ENCODE measurements at places on chromosomes 4 and X.

DNA sequence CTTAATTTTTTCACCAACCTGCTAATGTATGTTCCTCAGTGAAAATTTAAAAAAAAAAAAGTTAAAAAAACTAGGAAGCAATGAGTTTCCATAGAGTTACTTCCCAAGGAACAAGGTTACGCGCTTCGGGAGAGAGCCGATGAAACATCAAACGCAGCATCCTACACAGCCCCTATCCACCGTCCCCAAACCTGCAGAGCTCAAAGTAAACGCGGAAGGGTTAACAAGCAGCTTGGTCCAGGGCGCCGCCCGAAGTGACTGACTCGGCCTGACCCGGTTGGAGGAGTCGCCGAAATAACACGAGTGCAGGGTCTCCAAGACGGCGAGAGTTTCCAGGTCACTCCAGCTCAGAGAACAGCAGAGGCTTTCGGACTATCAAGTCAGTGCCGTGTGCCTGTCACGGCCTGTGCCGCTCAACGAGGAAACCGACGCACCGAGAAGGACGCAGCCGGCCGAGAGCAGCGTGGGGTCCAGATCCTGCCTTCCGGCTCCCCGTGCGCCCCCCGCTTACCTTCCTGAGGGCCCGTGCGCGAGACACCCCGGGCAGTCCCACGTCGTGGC is 512 bp downstream of the NOP14 start:
- DNase-seq: no peak

DNA sequence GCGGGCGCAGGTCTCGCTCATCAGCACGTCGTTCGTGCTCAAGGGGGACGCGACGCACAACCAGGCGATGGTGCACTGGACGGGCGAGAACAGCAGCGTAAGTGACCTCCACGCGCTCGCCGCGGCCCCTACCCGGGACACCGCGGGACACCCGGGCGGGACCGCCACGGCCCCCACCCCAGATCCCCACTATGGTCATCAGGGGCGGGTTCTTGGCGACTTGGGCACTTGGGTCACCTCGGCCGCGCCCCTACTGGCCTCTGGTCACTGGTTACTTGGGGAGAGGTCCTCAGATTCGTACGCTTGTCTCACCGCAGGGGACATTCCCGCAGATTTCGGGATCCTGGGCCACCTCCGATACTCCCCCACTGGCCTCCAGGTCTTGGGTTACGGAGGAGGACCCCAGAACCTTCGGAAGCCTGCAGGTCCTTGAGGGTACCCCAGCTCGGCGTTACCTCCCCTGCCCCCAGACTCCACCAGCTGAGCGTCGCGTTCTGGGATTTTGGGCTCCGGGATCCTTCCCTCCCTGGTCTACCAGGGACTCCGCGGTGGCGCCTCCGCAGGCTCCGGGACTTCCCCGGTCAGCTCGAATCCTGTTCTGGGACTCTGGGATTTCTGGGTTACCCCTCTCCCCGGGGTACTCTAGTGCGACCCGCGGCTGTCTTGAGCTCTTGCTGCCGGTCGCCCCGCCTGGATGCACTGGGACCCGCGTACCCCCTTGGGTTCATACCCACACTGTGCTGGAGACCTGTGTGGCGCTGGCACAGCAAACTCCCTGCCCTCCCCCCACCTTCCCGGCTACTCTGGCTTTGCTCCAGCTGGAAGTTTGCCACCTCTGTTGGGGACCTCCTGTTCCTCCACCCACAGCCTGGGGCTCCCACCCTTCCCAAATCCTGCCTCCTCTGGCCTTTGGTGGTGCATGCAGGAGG is 956 bp downstream of the SORCS2 start:
- no peak for DNase-seq

GRCh38 chr4:725391-726234 is 20.0 kb downstream of the PCGF3 start:
- DNase-seq: no peak

- no peak for DNase-seq
Observed at GRCh38 chrX:111687305-111687704, 6.3 kb downstream of the ALG13 start.

GRCh38 chr4:21248331-21248730 is 548.1 kb downstream of the PACRGL start:
- no peak for DNase-seq

- DNase-seq: no peak
Observed at GRCh38 chr4:8205241-8205707, 6.2 kb downstream of the SH3TC1 start.

- no peak for DNase-seq
Observed at GRCh38 chrX:155246748-155247147, 17.5 kb downstream of the RAB39B start.

- DNase-seq: no peak
Observed at GRCh38 chr4:76654791-76655190, 219.8 kb downstream of the SHROOM3 start.

- DNase-seq: no peak
Observed at GRCh38 chr4:125791896-125792295, 477.1 kb downstream of the FAT4 start.

DNA sequence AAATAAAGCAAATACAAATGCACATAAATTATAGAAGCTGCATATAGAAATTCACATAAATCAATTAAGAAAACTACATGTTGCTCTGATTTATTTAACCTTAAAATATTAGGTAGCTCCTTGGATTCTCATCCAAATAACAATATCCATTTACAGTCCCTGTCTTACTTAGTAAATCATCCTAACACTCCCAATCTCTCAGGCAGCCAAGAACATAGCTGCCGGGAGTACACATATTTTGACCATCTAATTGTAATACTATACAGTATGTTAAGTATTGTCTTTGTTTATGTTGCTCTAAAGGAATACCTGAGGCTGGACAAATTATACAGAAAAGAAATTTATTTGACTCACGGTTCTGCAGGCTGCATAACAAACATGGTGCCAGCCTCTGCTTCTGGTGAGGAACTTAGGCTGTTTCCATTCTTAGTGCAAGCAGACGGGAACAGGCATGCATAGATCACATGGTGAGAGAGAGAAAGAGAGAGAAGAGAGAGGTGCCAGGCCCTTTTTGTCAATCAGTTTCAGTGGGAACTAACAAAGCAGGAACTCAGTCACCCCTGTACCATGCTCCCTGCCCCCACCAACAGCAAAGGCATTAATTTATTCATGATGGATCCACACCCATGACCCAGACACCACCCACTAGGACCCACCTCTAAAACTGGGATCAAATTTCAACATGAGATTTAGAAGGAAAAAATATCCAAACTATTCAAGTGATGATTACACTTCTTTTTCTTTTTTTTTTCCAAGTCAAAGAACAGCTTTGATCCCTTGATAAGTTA is 614.8 kb upstream of the TECRL start:
- DNase-seq: no peak

DNA sequence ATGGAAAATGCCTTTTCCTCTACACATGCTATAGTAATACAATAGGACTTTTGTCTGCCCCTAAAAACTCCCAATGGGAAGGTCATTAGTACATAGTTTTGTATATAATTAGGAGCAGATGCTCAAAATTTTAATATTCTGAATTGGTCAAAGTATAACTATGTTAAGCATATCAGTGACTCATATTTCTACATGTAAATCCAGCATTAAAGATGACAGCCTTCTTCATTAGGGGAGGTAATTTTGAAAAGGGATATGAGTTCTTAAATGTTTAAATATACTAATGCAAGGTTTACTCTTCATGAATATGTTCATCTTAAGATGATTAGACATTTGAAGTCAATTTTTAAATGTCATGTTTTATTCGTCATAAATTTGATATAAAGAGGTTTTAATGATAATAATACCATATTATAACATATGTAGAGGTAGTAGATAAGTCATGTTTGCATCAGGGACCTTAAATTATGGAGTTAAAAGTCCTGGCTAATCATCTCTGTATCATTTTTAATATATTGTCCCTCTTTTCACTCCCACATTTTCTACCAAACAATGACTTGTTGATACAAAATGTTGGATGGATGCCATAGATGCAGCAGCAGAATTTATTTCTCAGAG is 218.8 kb downstream of the STPG2 start:
- DNase-seq: no peak

DNA sequence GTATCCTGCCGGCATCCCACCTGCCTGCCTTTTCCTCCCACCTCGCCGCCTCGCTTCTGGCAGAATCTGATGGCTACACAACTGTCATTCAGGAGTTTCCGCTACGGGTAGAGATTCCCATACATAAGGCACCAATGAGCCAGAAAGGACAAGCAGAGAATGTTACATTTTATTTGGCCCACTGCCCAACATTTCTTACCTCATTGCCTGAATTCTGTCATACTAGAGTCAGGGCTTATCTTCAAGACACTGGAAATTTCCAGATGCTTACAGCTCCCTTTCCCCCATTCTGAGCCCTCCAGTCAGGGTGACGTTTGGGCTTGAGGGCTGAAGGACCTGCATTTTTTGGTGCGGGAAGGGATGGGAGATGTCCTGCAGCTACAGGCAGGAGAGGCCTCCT is 113.0 kb downstream of the NHS start:
- no peak for DNase-seq

DNA sequence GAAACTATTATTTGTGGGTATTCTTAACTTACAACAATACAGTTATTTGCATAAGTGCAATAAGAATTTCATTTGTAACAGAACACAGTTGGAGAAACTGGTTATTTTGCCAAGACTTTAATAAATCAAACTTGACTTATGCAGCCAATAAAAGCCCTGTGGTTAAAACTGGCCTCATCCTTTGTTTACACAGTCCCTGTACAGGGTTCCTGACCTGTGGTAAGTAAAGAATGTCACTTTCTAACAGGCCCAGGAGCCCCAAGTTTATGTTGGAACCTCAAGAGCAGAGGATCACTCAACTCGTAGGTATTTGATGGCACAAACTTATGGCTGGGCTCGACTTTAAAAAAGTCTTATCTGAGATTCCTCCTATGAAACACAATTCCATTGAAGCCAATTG is 88.6 kb upstream of the PTCHD1 start:
- DNase-seq: no peak
